NCI-H510A (cell line): ENCODE measurements at places on chromosomes 12 and 14.

- no peak for DNase-seq
Observed at GRCh38 chr12:47939009-47939601, 24.3 kb upstream of the TMEM106C start.

GRCh38 chr12:111840807-111841206, 1.2 kb upstream of the MAPKAPK5 start:
- DNase-seq = no peak

DNA sequence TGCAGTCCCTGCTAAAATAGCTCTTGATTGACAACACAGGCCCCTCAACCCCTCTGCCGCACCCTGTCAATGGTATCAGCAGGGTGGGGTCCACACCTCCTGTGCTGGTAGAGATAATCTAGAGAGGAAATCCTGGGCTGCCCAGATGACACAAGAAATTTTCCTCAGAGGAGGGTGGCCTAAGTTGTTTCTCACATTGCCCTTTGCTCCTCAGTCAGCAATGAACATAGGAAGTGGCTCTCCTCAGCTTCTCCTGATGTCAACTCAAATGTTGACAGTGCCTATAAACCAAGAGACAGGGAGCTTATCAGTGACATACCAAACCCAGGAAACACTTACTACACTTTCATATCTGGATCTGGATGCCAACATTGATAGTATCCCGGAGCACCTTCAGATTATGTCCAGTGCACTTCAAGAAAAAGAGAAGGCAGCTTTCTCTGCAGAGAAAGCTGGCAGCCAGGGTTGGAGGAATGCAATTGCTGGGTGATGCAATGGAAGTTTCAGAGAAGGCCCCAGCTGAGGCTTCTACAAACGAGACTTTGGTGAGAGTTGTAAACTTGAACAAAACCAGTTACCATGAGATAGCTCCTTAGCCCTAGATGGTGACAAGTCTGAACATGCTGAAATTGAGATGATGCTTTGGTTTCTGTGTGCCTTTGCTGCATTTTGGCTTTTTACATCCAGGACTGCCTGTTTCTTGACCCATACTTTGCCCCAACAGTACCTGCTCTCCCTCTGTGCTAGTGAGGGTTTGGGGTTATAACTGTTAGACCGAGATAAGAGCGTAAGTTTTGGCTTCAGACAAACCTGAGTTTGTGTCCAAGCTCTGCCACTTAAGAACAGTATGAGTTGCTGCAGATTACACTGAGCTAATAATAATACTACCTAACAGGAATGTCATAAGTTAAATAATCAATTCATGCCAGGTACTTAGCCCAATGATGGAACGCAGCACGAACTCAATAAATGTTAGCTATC, 183.5 kb downstream of the NUAK1 start:
- no peak for DNase-seq

- DNase-seq = no peak
Observed at GRCh38 chr12:4080213-4080612, 193.3 kb upstream of the CCND2 start.

GRCh38 chr14:78359581-78359980, 189.4 kb downstream of the NRXN3 start:
- DNase-seq = no peak

DNA sequence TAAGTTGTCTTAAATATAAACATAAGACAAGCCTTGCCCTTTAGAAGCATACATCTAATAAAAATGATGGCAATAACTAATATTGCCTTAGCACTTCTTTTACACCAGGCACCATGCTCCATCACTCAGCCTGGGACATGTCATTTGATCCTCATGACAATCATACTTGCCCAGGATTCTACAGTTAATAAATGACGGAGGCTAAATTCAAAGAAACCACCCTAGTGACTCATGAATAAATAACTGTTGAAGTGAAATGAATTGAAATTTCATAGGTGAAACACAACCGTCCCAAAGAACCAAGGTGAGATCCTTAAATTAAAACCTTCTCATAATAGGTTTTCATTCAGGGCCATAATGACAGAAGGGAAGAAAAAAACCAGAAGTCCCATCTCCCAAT, 89.5 kb downstream of the GRIN2B start:
- no peak for DNase-seq

GRCh38 chr12:69888901-69889300, 63.9 kb downstream of the MYRFL start:
- DNase-seq = no peak

DNA sequence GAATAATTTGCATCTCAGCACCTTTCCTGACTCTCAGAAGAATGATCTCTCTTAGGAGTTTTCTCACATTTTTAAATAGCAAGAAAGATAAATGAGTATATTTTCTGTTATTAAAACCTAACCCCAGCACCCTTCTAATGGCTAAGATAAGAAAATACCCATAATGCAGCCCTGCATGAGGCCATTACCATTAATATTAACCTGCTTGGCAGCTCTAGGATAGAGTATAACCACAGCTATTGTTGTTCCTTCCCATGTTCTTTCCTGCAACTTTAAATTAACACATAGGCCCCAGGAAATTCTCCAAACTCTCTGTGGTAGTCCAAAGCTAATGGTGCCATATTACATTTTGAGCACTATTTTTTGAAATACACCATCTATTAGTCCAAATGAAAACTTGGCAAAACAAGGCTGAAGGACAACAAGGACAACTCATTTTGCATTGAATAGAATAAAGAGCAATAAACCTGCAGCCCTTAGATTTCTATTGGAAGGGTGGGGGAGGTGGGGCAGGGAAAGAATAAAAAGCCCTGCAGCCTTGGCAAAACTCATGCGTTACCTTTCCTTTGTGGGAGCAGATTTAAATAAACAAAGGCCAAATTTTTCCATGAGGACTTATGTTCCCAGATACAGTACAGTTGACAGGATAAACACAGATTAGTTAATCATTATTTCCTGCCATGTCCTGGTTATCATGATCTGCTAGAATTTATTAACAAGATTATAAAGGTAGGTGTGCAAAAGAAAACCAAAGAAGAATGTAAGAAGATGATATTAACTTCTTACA, 46.9 kb downstream of the BTG1 start:
- no peak for DNase-seq

GRCh38 chr14:62697461-62697860, 347.8 kb downstream of the KCNH5 start:
- no peak for DNase-seq

GRCh38 chr12:9331218-9331626, 123.0 kb upstream of the PZP start:
- DNase-seq = no peak

- no peak for DNase-seq
Observed at GRCh38 chr12:94434171-94434570, 25.5 kb downstream of the CEP83 start.

DNA sequence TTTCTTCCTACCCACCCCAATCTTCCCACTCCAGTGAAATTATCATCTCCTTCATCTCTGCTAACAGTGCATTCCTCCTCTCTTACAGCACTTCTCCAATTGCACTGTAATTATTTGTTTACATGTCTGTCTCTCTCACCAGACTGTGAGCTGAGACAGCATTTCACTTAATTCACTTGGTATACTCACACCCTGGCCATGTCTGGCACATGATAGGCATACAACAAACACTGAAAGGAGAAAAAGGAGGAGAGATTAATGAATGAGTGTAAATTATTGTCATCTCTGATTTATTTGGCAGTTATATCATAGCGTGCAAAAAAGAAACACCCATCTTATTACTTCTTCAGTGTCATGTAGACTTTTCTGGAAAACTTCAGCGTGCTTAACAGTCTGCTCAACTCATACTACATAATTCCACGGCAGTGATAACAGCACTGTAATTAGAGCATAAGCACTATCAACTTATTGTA, 452.3 kb downstream of the ADAMTS20 start:
- DNase-seq = no peak

GRCh38 chr12:7090222-7090998, 1.8 kb downstream of the C1R start:
- no peak for DNase-seq

DNA sequence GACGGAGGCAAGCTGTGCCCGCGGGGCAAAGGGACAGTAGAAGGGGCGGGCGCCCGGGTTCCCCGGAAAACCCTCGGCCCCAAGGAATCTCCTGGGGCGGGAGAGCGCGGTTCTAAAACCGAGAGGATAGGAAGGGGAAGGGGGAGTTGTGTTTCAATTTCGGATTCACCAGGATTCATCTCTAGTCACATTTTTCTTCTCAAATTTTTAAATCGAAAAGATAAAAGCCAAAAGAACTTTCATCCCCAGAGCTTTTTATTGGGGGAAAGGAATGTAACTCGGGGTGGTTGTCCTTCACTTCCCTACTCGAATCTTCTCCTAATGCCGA, 1.4 kb downstream of the BMP4 start:
- no peak for DNase-seq

- no peak for DNase-seq
Observed at GRCh38 chr12:58247633-58248032, 306.3 kb downstream of the ATP23 start.

- DNase-seq = no peak
Observed at GRCh38 chr12:20722142-20722541, 27.0 kb downstream of the SLCO1C1 start.

DNA sequence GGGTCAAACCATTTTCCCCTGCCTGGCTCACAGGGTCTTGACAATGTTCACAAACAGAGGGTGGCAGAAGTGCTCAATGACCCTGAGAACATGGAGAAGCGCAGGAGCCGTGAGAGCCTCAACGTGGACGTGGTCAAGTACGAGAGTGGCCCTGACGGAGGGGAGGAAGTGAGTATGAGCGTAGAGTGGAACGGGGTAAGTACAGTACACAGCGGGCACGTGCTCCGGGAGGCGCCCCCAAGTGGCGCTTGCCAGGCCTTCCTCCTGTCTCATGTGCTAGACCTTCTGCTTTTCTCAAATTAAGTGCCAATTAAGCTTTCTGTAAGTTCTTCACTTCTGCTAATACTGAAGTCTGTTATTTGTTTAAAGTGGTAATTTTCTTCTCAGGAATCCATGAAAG, 35.9 kb downstream of the XRCC3 start:
- no peak for DNase-seq

DNA sequence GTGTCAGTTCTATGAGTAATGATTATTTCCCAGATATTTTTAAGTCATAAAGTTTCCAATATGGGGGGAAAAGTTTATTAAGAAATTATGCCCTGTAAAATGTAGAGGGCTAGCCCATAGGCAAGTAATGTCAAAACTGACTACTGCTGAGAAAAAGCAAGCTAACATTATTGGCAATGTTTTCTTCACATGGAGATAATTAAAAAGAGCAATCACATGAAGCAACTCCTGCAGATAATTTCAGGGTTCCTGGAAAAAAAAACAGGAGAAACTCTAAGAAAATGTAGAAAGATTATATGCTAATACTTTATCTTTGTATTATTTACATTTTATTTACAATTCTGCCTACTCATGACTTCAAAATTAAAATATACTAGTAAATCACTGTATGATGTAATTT, 39.8 kb downstream of the PPP1R12A start:
- no peak for DNase-seq

GRCh38 chr14:34436118-34436905, 25.7 kb downstream of the SPTSSA start:
- no peak for DNase-seq

DNA sequence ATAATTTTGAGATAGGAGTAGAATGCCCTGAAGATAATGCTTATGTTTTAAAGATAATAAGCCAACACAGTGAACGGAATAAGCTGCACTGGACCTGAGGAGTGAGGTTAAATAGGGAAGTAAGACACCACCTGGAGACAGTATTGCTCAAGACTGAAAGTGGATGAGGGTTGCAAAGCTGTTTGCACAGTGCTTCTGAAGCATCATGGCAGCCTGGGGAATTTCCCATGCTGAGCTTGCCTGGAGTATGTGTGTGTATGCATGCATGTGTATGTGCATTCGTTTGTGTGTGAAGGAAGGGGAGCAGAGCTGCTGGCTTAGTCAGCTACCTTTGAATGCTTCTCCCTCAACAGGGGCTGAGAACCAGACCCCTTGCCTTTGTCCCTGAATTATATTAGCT, 35.8 kb downstream of the BHLHE41 start:
- peak; percentile 41 for DNase-seq

DNA sequence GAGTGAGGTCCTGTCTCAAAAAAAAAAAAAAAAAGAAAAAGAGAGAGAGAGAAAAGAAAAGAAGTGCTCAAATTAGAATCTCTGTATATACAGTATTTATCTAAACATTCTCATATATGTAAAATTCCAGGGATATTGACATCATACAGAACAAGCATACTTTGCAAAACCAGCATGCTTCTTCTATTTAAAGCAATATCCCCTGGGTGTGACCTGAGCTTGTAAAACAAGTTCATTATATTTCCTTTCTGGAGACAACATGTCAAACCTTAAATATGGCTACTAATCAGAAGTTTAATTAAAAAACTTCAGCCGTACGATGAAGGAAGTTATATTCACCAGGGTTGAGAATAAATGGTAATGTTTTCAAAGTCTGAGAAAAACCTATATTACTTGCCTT, 175.8 kb upstream of the HMGA2 start:
- no peak for DNase-seq

GRCh38 chr12:110921262-110921661, 883 bp upstream of the MYL2 start:
- DNase-seq = no peak

- DNase-seq = no peak
Observed at GRCh38 chr14:24270537-24271133, 762 bp downstream of the RABGGTA start.

- no peak for DNase-seq
Observed at GRCh38 chr12:27911397-27911796, 61.1 kb downstream of the PTHLH start.

GRCh38 chr12:104631867-104632266, 175.1 kb downstream of the CHST11 start:
- no peak for DNase-seq

DNA sequence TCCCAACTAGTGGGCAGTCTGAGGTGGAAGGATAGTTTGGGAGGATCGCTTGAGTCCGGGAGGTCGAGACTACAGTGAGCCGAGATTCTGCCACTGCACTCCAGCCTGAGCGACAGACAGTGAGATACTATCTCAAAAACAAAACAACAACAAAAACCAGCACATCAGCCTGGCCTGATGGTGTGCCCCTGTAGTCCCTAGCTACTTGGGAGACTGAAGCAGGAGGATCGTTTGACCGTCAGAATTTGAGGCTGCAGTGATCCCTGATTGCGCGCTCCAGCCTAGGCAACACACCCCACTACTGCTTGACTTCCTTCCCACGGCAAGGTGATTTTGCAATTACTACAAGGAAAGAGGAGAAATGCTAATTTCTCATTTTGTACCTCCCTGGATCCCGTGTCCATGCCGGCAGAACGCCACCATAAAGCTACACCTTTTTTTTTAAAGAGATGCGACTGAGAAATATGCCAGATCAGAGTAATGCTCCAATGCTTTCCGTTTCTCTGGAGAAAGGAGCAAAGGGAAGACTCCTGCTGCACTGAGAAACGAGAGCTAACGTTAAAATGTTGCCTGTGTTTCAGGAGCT, 672 bp upstream of the SCFD1 start:
- DNase-seq = peak; percentile 21
